ENCODE measurements at places on chromosomes 4 and X. TPM values are rescaled to one million over a fixed set of nuclear protein-coding genes. Genes with fewer than 3 reads are reported as not detected.

The CAMK2D gene
- 104 TPM for total RNA-seq

The DAPP1 gene
- total RNA-seq, result not detected

The F11 gene
- total RNA-seq, result not detected

The NAT8L gene
- 0.38 TPM for total RNA-seq

The USP17L17 gene
- total RNA-seq, result not detected

The CHST7 gene
- total RNA-seq, result 27.8 TPM

The ZBED1 gene
- total RNA-seq, result 30.4 TPM

The TCEAL1 gene
- total RNA-seq, result 22.8 TPM

The SHROOM4 gene
- total RNA-seq, result 1.7 TPM

The TAF7L gene
- 0.43 TPM for total RNA-seq

The MSANTD1 gene
- total RNA-seq, result 2.1 TPM

The GSX2 gene
- total RNA-seq, result not detected

The TLR8 gene
- total RNA-seq, result not detected

The AFM gene
- total RNA-seq, result not detected

The TKTL2 gene
- total RNA-seq, result not detected

- DNase-seq, result no peak
Measured at GRCh38 chr4:16118090-16118489, 34.3 kb upstream of the PROM1 start.

- no peak for DNase-seq
Measured at GRCh38 chr4:77852892-77853495, 9.6 kb upstream of the MRPL1 start.

DNA sequence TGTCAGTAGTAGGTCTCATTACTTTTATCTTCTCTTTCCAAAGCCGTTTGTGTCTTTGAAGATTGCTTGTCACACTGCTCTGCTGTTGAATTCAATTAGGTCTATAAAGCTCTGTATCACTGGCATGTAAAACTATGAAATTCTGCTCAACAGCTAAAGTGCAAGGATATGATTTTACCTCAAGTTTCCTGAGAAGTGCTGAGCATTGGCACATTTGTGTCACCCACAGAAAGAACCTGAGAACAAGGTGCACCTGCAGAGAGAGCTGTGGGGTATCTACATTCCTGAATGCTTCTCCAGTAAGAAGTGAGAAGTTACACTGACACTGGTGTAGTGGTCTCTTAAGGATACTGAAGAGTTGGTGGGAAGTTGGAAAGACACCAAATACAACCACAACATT is 274.0 kb downstream of the INPP4B start:
- DNase-seq, result no peak

- no peak for DNase-seq
Measured at GRCh38 chr4:3523146-3523627, 9.0 kb downstream of the LRPAP1 start.

- peak; percentile 89 for DNase-seq
Measured at GRCh38 chr4:153114771-153115321, 89.4 kb upstream of the TRIM2 start.

- DNase-seq, result peak; percentile 4
Measured at GRCh38 chr4:94979621-94980020, 221.9 kb downstream of the BMPR1B start.

- no peak for DNase-seq
Measured at GRCh38 chr4:73603271-73603710, 16.9 kb downstream of the RASSF6 start.

DNA sequence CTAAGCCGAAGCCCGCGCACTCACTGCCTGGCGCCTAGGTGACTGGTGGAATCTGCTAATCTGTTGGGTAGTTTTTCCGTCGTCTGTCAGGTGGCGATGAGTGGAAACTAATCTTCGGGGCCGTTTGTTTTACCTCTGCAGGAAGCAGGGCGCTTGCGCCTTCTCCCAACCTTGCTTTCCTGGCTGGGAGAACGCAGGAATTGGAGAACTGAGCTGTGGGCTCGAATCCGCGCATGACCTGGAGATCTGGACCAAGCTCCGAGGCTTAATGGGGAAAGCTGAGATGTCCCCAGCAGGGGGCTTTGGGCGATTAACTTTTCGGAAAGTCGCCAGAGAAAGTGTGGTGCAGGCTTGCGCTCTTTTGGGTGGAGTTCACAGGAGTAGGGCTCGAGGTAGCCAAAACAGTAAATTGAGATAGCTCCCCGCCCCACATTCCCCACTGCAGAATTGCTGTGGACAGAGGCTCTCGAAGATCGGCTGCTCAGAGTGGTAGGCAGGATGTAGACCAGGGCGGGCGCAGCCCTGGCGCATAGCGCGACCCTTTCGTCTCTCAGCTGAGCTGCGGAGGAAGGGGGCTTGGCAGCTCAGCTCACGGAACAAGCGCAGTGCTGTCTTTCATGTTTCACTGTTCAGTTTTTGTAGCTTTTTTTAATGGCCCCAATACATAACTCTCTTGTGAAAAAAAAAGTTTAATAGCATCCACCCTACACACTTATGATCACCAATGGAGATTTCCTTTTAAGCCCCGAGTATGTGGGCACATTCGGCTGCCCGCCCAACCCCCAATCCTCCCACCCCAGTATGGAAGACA is 2.7 kb upstream of the FGF5 start:
- no peak for DNase-seq

DNA sequence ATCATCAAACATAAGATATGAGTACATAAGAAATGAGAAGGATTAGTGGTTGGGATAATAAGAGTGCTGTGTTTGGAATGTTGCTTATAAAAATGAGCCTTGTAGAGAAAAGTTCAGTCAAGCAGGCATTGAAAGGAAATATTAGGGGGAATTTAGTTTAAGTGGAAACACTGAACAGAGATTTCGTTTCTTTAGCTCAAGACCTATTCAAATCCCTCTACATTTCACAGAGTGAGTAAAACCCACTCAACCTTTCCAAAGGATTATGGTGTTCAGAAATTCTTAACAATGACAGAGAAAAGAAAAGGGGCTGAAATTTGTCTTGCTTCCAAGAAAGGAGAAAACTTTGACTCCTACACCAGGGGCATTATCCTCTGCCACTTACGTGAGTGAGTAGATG is 1072.4 kb upstream of the LCORL start:
- no peak for DNase-seq

DNA sequence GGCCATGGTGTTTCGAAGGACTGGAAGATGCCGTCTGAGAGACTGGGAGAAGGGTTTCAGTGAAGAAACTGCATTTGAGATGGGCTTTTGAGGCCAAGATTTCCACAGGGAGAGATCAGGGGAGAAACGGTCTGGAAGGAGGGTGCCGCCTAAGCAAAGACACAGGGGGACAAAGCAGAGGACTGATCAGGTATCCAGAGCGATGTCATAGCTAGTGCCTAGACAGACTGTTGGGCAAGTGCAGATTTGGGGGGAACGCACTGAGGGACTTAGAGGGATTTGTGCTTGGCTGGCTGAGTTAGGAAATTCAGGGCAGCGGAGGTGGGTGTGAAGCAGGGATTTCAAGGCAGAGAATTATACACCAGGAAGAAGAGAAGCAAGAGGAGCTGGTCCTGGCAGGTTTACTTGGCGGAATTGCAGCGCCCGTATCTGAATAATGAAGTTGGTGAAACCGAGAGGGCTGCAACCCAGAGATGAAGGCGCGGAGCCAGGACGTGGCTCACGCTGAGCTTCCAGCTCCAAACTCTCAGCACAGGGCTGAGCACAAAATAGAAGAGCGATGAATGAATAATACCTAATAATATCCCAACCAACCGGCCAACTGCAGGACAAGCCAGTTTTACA is 106.9 kb downstream of the MAML3 start:
- no peak for DNase-seq

GRCh38 chr4:48047421-48047844 is 30.9 kb downstream of the NIPAL1 start:
- DNase-seq, result no peak

DNA sequence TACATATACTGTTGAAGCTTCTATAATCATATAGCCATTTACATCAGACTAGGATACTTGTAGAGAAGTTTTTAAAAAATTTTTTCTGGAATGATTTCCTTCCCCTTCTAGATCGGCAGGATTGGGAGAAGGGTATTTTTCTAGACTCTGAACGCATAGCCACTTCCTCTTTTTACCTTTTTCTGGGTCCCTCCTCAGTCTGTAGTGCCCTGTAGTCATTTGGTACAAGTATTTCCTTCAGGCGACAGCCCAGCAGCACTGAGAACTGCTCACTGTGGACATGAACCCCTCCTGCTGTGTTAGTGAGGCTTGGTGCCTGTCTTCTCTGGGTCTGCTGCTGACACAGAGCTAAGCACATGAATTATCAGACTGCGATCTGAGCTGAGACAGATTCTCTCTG is 255.4 kb downstream of the ARHGAP10 start:
- DNase-seq, result no peak

DNA sequence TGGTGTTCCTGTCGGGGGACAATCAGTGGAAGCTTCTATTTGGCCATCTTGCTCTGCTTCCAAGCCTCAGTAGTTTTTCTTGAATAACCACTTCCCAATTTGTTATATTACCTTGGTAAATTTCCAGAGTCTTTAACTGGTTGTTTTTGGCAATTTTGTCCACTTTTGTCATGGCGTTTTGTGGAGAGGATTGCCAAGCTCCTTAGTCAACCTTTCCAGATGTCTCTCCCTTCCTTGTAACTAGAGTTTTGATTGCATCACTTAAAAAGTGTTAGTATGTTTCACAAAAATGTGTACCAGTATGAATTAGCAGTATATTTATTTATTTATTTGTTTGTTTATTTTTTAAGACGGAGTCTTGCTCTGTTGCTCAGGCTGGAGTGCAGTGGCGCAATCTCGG is 15.8 kb upstream of the UXT start:
- DNase-seq, result peak; percentile 41

DNA sequence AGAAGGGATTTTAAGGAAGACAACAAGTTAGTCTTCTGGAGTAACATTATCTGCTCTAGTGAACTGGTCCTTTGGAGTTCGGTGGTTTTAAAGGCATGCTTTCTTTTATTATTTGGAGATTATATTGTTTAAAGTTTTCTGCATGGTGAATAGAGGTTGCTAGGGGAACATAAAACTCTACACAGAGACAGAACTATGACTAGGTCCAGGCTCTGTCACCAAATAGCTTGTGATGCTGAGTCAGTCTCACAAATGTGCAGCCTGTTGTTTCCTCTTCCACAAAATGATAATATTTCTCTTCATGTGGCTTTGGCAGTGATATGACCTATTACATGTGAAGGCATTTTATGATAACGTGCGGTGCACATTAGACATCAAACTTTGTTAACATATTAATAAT is 132.6 kb downstream of the PACRGL start:
- peak; percentile 87 for DNase-seq

DNA sequence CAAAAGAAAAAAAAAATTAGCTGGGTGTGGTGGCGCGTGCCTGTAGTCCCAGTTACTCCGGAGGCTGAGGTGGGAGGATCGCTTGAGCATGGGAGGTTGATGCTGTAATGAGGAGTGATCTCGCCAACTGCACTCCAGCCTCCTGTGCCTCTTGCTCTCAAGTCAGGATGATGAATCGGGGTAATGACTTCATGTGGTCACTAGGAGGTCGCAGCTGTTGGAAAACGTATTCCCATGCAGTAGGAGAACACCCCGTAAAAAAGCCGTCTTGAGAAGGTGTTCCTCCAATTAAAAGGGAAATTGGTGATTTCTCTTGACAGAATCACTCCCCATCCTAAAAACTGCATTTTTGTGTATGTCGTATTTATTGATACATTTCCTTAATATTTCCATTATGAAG is 2.2 kb downstream of the CCNB3 start:
- DNase-seq, result no peak

DNA sequence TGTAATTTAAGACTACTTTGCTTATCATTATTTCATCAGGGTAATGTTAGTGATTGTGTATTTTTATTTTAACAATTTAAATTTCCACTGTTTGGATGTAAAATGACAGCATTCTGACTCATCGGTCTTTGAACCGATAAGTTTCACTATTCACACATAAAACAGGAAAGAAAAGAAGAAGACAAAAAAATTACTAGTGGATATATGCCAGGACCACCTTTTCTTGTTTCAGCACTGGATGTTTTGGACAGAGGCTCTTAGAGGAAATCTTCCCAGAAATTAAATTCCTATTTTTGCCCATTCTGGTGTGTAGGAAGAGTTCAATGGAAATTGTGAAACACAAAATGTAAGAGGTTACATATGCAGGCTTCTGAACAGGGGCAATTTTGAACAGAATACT is 57.4 kb downstream of the VEGFC start:
- peak; percentile 68 for DNase-seq

- peak; percentile 88 for DNase-seq
Measured at GRCh38 chrX:153934762-153935325, at the start of gene NAA10. TSS of gene NAA10 (minus strand) at chrX:153935037. CDS start at chrX:153934904, 133 bp downstream.

- DNase-seq, result peak; percentile 54
Measured at GRCh38 chr4:185215261-185215660, 5.9 kb downstream of the SNX25 start.

- DNase-seq, result no peak
Measured at GRCh38 chrX:22855693-22856092, 144.1 kb upstream of the DDX53 start.

GRCh38 chr4:108878806-108879205 is 116.0 kb upstream of the ETNPPL start:
- DNase-seq, result no peak

DNA sequence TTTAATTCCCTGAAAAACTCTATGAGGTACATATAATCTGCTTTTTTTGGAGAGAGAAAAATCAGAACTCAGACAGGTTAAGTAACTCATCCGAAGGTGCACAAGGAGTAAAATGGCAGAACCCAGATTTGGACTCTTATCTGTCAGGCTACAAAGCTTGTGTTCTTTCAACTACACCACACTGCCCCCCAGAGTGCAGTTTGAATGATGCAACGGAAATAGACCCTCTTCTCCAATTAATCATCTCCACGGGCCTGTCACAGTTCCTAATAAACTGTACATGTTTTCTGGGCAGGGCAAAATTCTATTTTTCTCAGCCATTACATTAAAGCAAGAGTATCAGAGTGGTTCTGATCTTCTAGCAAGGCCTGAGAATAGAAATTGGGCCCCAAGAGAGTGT is 35.3 kb upstream of the DCX start:
- DNase-seq, result no peak

DNA sequence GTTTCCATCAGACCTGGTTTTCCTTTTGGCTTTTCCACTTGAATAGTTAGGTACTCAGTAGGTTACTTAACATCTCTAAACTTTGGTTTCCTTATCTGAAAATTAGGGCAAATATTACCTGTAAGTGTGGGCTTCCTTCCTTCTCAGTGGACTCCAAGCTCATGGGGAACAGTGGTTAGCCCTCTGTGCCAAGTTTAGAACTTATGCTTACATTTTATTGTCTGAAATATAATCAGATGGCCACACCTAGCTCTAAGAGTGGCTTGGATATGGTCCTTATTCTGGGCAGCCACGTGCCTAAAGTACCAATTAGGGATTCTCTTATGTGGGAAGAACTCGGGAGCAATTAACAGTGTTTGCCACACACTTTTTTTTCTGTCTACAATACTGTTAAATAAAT is 133.9 kb downstream of the UCHL1 start:
- DNase-seq, result no peak

DNA sequence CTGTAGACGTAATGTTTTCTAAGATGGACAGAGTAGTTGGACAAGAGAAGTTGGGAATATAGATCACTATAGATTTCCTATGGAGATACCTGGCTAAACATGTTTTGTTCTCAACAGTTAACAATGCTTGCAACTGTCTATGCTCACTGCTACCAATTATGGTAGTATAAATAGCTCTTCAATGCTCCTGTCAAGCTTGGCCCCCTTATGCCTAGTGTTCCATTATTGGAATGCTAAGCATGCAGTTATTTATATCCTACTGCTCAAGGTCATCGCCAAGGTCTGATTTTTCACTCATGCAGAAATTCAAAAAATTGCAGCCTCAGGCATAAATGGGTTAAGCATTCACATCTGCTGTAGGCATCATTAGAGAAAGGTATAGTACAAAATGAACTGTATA is 519.0 kb downstream of the IL15 start:
- no peak for DNase-seq

All from GM23248 (cell line).